ENCODE measurements at places on chromosomes 11 and 22. TPM values are rescaled to one million over a fixed set of nuclear protein-coding genes. Genes with fewer than 3 reads are reported as not detected.

EIF3L gene
- 358 TPM for total RNA-seq

EMID1 gene
- total RNA-seq = 0.84 TPM

C11orf87 gene
- 0.12 TPM for total RNA-seq

MPEG1 gene
- total RNA-seq = 1.8 TPM

Measured in esophagus mucosa (tissue), 1 donor.